ENCODE measurements at places on chromosomes 11 and 22.
A peak's percentile ranks its signal among the peaks of the same experiment; 100 is the strongest.

GRCh38 chr11:1828542-1828941 lies 6.2 kb upstream of the SYT8 start:
- DNase-seq, result peak; percentile 1

DNA sequence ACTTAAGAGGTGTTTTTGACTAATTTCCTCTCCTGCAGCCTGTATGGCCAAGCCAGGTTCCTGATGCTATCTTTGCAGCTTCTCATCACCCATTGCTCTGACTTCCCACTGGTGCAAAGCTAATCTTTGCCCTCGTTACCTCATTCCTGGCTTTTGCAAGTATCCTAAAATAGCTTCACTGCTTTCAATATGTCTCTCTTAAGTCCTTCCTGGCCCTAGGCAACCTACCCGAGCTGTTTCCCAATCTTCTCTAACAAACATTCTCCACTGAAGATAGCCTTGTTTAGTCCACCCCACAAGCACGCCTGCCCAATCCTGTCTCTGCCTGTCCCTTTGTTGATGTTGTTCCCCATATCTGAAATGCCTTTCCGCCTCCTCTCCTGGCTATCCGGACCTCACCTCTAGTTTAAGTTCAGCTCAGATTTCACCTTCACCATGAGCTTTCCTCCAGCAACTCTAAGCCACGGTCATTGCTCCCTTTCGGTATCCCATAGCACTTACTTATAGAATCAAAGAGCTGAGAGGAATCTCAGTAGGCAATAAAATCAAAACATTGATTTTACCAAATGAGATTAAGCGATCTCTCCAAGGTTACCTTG lies 30.1 kb upstream of the CECR2 start:
- DNase-seq, result no peak

DNA sequence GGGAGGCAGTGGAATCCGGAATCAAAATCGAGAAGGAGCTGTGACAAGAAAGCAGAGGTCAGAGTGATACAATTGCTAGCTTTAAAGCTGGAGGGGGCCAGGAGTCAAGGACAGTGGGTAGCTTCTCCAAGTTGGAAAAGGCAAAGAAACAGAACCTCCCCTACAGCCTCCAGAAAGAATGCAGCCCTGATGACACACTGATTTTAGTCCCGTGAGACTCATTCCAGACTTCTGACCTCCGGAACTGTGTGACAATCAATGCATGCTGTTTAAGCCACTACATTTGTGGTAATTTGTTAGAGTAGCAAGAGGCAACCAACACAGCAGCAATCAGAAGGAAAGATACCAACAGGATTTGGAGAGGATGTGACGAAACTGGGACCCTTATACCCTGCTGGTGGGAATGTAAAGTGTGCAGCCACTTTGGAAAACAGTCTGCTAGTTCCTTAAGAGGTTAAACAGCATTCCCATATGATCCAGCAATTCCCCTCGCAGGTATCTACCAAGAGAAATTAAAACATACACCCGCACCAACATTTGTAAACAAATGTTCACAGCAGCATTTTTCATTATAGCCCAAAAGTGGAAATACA lies 66.7 kb downstream of the DSCAML1 start:
- DNase-seq, result no peak

GRCh38 chr11:88438721-88439120 lies 101.2 kb upstream of the CTSC start:
- no peak for DNase-seq

DNA sequence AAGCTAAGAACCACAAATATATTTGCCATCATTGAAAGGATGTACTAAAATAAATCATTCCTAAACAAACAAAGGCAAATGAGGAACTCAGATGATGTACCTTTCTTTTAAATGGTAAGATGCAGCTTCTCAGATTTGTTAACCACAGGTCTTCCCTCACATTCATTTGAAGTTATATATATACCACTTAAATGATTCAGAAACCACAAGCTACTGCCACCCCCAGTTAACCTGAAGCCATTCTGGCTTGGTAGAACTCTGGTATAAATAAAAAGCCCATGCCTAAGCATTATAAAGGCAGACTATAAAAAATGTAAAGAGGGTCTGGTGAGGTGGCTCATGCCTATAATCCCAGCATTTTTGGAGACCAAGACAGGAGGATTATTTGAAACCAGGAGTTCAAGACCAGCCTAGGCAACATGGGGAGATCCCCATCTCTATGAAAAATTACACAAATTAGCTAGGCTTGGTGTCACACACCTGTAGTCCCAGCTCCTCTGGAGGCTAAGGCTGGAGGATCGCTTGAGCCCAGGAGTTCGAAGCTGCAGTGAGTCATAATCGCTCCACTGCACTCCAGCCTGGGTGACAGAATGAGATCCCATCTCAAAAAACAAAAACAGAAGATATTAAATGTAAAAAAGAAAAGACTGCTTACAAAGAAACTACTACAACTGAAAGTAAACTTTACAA lies 1185.3 kb downstream of the JRKL start:
- no peak for DNase-seq

DNA sequence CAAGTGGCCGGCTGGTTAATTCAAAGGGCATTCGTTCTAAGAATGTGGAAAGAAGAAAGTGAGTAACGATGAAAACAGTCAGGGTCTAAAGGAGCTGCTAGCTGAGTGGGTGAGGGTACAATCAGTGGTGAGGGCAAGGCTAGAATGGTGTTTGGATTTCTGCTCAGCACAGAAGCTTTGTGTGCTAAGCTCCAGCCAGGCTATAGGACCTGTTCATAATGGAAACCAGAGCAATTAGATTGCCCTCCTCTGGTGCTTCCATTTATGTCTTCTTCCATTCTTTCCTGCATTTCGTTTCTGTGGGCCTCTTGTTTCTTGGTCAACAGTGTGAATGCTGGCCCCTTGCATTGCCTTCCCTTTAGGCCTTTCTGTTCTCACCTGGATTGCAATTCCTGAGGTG lies 572.9 kb upstream of the CHORDC1 start:
- no peak for DNase-seq

- no peak for DNase-seq
Observed at GRCh38 chr11:77886401-77886800, 65.5 kb downstream of the AAMDC start.

GRCh38 chr11:725624-726202 lies 19.7 kb downstream of the EPS8L2 start:
- DNase-seq, result no peak

DNA sequence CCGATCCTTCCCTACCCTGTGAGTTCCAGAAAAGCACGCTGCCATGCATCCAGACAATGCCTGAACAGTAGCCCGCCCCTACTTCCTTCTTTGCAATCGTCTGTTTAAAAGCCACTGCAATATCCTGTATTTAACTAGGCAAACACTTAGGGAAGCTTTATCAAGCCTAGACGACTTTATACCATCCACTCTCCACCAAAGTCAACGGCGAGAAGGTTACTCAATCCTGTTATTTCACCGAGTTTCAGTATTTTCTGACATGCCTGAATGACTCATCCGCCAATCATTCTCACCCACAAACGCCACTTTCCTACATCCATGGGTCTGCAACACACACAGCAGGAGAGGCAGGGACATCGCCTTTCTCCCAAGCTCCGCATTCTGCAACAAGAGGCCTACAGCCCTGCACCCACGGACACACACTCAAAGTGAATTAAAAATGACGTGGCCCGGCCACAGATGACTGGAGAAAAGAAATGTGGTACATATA lies 9.3 kb downstream of the CELSR1 start:
- no peak for DNase-seq

DNA sequence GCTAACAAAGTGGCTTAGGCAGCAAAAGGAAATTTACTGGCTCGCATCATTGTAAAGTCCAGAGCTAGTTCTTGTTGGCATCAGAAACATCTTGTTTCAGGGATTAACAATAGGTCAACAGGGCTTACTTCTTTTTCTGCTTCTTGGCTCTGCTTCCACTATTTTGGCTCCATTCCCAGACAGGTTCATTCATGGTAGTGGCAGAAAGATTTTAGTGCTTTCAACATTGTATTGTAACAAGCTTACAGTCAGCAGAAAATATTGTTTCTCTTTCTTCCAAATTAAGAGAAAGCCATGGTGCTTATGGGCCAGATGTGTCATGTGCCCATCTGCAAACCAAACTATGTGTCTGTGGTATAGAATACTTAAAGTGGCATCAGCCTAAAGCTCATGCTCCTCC lies 315.6 kb downstream of the RAB38 start:
- DNase-seq, result no peak

DNA sequence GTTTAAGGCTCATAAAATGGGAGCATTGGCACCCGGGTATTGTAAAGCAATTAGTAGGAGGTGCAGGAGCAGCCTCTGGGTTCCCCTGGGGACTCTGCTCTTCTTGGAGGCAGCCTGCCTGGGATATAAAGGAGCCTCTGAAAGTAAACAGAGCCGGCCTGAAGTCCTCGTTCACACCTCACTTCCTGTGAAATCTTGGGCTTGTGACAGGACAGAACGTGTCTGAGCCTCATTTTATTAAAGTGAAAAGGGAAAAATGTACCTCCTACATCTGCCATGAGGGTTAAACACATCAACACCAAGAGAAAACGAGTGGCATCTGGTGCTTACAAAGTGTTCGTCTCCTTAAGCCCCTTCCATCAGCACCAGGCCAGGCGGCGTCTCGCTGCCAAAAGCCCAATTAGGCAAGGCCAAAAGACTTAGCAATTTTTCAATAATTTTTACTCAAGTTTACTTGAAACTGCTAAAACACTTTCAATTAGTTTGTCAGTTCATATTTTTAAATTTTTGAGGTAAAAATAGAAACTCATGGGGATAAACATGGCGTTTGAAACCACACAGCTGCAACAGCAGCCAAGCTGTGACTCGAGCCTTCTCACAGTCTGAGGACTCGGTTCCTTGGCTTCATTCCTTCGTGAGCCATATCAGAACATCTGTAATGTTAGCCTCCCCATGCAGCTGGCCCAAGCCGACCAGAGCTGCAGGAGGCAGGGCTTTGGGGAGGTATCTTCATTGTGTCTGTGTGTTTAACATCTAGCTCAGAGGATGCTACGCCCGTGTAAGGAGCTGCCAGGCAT lies 33.6 kb downstream of the MAP6 start:
- DNase-seq, result no peak

All from activated T-helper 1 cell treated with anti-CD3 and anti-CD28 coated beads, Interleukin-2, amount 50 U/mL, for 16 hours (primary cell).